ENCODE measurements at places on chromosomes 7 and 10. TPM values are rescaled to one million over a fixed set of nuclear protein-coding genes. Genes with fewer than 3 reads are reported as not detected.

Gene PHF14
- 34.6 TPM for total RNA-seq

Gene OR2A5
- not detected for total RNA-seq

Gene ENO4
- total RNA-seq: 0.29 TPM

Gene SVIL
- 261 TPM for total RNA-seq

Gene ASZ1
- total RNA-seq: not detected

Gene TMEM270
- not detected for total RNA-seq

Gene MYH16
- not detected for total RNA-seq

Gene FBXO24
- total RNA-seq: 0.33 TPM

Gene CTAGE8
- total RNA-seq: not detected

Gene SLC29A3
- 1.8 TPM for total RNA-seq

Gene SFTPA1
- total RNA-seq: not detected

Gene UCMA
- total RNA-seq: not detected

Gene INSYN2A
- 0.73 TPM for total RNA-seq

Gene APBB1IP
- total RNA-seq: 6.3 TPM
